Muscle of leg (tissue), 16 donors: ENCODE measurements at places on chromosomes 4 and X. TPM values are rescaled to one million over a fixed set of nuclear protein-coding genes. Genes with fewer than 3 reads are reported as not detected.

DNA sequence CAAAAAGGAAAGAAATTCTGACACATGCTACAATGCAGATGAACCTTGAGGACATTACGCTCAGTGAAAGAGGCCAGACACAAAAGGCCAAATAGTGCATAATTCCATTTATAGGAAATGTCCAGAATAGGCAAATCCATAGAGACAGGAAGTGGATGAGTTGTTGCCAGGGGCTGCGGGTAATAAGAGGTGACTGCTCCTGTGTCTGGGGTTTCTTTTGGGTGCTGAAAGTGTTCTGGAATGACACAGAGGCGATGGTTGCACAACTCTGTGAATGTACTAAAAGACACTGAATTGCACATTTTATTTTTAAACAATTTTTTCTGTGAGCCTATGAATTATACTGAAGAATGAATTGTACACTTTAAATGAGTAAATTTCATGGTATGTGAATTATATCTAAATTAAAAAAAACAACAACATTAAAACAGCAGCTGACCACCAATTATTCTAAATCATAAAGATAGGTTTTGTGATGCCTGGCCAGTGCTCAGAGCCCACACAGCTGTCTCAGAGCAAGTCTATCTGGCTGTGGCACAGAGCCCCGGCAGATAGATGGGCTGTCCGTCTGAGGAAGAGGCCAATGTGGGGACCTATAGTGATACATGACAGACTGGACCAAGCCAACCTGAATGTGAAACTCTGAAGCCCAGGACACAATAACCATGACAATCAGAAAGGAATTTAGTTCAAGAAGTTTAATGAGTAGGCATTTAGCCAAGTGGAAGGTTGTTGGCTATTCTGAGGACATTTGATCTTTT, 23.5 kb upstream of the IRAK1 start:
- no peak for DNase-seq

DNA sequence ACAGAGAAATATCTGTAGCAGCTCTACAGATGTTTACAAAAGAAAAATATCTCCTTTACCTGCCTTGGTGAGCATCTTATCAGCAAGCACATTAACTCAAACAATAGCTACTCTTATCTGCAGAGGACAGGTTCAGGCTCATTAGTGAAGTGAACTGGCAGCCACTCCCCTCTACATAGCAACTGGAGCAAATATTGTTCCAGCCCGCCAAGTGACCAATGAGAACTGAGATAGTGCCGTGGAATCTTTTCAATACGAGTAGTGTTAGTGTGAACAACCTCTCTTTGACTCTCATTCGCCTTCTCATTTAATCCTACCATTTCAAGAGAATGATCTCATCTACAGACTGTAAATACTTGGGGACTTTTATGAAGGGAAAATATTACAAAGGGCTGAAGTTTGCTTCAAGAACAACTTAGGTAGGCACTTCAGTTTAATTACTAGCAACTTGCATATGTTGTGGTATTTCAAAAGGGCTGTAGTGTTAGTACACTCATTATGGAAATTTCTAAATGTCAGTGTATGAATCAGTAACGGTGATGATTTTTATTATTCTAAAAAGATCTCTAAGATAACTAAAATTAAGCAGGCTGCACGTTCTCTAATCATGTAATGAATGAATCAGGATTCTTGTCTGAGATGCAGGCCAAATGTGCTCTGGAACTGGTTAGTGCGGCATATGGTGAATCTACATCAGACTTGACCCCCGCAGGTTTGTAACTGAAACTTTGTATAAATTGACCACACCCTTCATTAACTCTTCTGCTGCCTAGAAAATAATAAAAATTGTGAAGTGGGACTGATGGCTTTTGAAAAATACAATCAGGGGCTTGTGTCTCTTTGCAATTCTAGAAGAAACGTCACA, 72.4 kb downstream of the PALLD start:
- DNase-seq: peak; percentile 88

Gene SOWAHB
- polyA plus RNA-seq: 0.05 TPM

DNA sequence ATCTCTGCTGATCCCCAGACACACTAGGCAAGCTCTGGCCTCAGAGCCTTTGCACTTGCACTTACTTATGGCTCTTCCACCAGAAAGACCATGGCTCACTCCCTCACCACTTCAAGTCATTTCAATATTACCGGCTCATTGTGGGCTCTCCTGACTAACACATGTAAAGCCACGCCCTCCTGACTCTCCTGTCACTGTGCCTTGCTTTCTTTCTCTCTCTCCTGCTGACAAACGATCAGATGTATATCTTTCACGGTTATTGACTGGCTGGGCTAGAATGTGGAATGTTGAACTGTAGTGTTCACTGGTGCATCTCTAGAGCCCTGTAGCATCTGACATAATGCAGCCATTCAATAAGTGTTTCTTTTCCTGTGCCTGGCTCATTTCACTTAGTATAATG, 425.1 kb downstream of the RAB28 start:
- no peak for DNase-seq

- DNase-seq: no peak
Observed at GRCh38 chr4:108619372-108620100, 840 bp upstream of the RPL34 start.

DNA sequence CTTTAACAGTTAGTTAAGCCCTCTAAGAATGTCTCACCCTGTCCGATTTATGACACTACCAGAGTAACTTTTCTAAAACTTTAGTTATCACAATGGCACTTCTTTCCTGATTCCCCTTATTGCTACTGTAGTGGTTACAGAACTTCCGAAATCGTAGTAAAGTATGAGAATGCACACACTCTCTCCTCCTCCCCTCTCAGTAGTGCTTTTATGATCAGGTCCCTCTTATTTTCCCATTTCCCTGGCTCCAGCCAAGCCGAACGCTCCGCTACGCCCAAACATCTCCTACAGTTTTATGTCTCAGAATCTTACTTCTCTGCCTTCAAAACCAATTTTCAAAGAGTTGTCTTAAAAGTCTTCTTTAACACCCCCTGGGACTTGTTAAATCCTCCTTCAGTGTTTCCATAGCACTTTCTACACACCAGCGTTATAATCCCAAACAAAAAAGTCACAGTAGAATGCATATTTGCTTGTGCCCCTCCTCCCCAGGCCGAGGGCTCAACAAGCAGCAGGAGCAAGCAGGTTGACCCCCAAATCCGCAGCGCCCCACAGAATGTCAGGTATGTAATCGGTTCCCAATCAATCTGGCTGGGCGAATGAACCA, 671 bp downstream of the HPF1 start:
- DNase-seq: peak; percentile 15

Gene MAD2L1
- polyA plus RNA-seq: 20.6 TPM

GRCh38 chr4:41257257-41257901, 651 bp downstream of the UCHL1 start:
- peak; percentile 46 for DNase-seq
